NCI-H446 treated with DMSO at 0.1 percent for 48 hours (cell line): ENCODE measurements at places on chromosomes 6 and 20.

- DNase-seq: no peak
Measured at GRCh38 chr20:45373353-45374100, 4.6 kb downstream of the TP53TG5 start.

GRCh38 chr6:39791850-39792539 lies at the start of gene DAAM2:
Gene DAAM2, plus strand, starts transcription at chr6:39792376. Its CDS starts 63,927 bp downstream, at chr6:39856303.
- no peak for DNase-seq

DNA sequence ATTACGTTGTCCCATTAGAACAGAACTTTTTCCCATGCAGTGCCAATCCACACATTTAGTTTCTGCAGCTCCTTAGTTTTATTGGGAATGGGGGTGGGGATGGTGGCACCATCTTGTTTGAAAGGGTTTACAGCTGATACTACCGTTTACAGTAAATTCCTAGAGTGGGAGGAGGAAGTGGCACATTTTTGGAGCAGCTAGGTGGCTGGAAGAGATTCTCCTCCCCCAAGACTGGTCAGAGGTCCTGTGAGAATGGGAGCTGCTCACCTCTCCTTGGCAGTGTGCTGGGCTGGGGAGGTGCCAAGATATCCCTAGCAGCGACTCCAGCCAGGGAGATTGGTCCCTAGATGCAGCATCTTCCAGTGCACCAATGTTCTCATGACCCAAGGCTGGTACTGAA lies 12.4 kb upstream of the CCN6 start:
- DNase-seq: no peak

GRCh38 chr6:106974999-106975737 lies 639 bp upstream of the CD24 start:
- DNase-seq: no peak

- DNase-seq: no peak
Measured at GRCh38 chr6:90559931-90560330, 26.9 kb downstream of the MAP3K7 start.

- no peak for DNase-seq
Measured at GRCh38 chr6:15874821-15875220, 212.0 kb upstream of the DTNBP1 start.

GRCh38 chr6:151905854-151906253 lies 98.4 kb downstream of the ESR1 start:
- DNase-seq: no peak

GRCh38 chr6:30816791-30817739 lies 67.3 kb upstream of the DDR1 start:
- DNase-seq: no peak

GRCh38 chr6:20260360-20260759 lies 48.1 kb upstream of the MBOAT1 start:
- DNase-seq: no peak

GRCh38 chr20:17664025-17664633 lies 17.9 kb downstream of the RRBP1 start:
- no peak for DNase-seq

DNA sequence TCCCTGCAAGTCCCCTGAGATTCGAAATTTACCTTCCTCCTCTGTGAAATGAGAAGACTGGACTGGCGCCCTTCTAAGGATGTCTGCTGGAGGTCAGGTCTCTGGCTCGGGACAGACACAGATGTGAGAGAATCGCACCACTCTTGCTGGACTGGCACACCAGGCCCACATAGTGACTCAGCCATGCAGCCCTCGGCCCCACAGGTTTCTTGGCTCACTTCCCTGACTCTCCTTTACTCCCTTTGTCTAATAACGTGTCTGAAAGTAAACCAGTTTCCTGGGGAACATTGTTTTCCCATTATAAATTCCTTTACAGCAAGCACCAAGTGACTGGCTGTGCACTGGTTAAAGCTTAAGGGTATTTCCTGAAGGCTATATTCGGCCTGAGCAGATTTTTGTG lies 106.7 kb upstream of the PLEKHG1 start:
- no peak for DNase-seq

GRCh38 chr6:82988930-82989351 lies 76.7 kb downstream of the UBE3D start:
- no peak for DNase-seq

- DNase-seq: no peak
Measured at GRCh38 chr20:7924692-7925091, 15.6 kb downstream of the HAO1 start.

- DNase-seq: no peak
Measured at GRCh38 chr6:170033666-170034065, 257.2 kb downstream of the DLL1 start.

- no peak for DNase-seq
Measured at GRCh38 chr6:168597471-168597875, 156.5 kb downstream of the SMOC2 start.

- DNase-seq: no peak
Measured at GRCh38 chr6:12024699-12025434, 12.8 kb downstream of the HIVEP1 start.

DNA sequence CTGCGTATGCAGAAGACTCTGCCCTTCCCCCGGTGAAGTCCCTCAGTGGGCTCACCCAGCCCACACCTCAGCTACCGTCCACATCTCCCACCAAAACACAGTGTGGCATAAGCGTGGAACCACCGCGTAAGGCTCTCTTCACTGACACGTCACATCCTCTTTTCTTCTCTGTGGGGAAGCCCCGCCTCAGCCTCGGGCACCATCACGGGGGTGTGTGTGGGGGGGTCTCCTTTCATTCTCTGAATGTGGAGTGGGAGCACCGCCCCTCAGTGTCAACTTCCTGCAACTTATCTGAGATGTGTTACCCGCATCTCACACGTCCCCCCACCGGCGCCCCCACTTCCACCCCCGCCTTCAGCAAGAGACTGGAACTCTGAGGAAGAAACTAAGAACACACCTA lies 388.4 kb upstream of the JARID2 start:
- DNase-seq: no peak

- no peak for DNase-seq
Measured at GRCh38 chr20:24643731-24644626, 174.6 kb downstream of the SYNDIG1 start.

GRCh38 chr6:152726313-152726712 lies 24.3 kb upstream of the VIP start:
- no peak for DNase-seq

DNA sequence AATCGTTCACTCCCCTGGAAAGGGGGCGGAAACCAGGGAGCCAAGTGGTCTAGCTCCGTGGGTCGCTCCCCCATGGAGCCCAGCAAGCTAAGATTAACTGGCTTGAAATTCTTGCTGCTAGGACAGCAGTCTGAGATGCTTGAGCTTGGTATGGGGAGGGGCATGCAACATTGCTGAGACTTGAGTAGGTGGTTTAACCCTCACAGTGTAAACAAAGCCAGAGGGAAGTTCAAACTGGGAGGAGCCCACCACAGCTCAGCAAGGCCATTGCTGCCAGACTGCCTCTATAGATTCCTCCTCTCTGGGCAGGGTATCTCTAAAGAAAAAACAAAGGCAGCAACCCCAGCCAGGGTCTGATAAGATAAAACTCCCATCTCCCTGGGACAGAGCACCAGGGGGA lies 43.2 kb downstream of the COL21A1 start:
- DNase-seq: no peak

GRCh38 chr6:123467392-123467791 lies 169.4 kb downstream of the TRDN start:
- DNase-seq: no peak

- DNase-seq: no peak
Measured at GRCh38 chr20:4434681-4435080, 287.0 kb upstream of the PRND start.

DNA sequence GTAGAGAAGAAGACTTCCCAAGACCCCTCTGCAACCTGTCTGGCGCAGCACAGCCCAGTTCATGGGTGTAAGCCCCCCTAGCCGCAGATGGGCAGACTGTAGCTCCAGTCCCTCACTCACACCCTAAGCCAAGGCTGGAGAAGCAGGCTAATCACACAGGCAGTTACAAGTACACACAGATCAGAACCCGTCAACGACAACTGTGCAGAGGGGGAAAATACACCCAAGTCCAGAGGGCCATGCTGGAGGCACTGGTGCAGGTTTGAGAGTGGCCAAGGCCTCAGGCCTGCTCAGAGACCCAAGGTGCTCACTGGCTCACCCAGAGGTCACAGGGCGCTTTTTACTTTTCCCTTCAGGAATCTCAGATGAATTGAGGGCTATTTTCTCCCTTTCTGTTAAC lies 106.1 kb downstream of the NOL4L start:
- no peak for DNase-seq

DNA sequence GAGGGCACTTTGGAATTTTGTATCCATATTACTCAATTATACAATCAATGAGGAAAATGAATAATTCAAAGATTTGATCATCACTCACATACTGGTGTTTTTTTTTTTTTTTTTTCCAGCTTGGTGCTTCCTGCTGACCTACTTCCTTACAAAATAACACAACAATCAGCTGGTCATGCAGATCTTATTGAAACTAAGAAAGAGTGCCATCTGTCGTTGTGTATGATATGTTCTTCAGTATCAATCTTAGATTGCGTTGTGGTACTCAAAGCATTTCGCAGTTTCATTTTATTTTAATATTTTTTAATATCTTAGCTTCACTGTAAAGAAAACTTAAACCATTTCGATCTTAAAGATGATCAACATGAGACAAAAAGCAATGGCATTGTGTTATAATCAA lies 155.6 kb downstream of the OGFRL1 start:
- DNase-seq: no peak
